Fibroblast of lung (primary cell): ENCODE measurements at places on chromosomes 7 and 10. TPM values are rescaled to one million over a fixed set of nuclear protein-coding genes. Genes with fewer than 3 reads are reported as not detected.

The FKBP6 gene
- total RNA-seq, result not detected in 2 replicates

The TYW1B gene
- 2.6 and 6.1 TPM in 2 replicates for total RNA-seq

The SPDYE11 gene
- not detected in 2 replicates for total RNA-seq

The C10orf67 gene
- total RNA-seq, result under 0.01 TPM in 2 replicates

The SPDYE2B gene
- total RNA-seq, result not detected in 2 replicates

The MACROH2A2 gene
- 9.2 and 12.1 TPM in 2 replicates for total RNA-seq

The MSMB gene
- total RNA-seq, result not detected in 2 replicates

The FAM237B gene
- under 0.01 TPM in 1 of 2 replicates, not detected in the other for total RNA-seq

The PYROXD2 gene
- 12.8 and 16.0 TPM in 2 replicates for total RNA-seq

The ARMS2 gene
- total RNA-seq, result not detected in 2 replicates

DNA sequence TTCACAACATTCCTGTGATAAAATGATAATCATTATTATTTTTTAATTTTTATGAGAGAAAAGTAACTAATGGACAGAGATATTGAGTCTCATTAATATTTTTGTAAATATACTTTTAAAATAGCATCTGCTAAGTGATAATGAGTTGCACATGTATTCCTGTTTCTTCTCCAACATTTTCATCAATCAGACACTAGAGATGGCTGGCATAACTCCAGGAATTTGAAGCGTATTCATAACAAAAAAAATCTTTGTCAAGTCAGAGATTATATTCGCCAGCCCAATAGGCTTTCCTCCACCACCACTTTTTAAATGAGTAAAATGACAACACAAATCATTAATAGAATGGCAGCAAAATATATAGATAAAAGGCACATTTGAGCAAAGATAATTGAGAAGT, 524.0 kb upstream of the KCND2 start:
- H3K36me3 ChIP-seq, result no peaks in the 10 kb centered on the region
- no peak overlapping the region for H3K27ac ChIP-seq
- no peaks in the 10 kb centered on the region for H3K4me1 ChIP-seq
- H3K27me3 ChIP-seq, result no peaks in the 10 kb centered on the region

GRCh38 chr7:49564379-49564714, 209.1 kb upstream of the VWC2 start:
- H3K36me3 ChIP-seq, result no peaks in the 10 kb centered on the region
- no peaks in the 10 kb centered on the region for H3K4me1 ChIP-seq
- no peak overlapping the region for H3K27ac ChIP-seq
- no peaks in the 10 kb centered on the region for H3K27me3 ChIP-seq
- DNase-seq, result no peak

- DNase-seq, result no peak
- H3K27ac ChIP-seq, result no peak overlapping the region
- H3K4me3 ChIP-seq, result no peak overlapping the region
- H3K27me3 ChIP-seq, result no peaks in the 10 kb centered on the region
- H3K4me1 ChIP-seq, result no peaks in the 10 kb centered on the region
These were observed 27.8 kb downstream of the ENTPD1 start for GRCh38 chr10:95783741-95784140.

DNA sequence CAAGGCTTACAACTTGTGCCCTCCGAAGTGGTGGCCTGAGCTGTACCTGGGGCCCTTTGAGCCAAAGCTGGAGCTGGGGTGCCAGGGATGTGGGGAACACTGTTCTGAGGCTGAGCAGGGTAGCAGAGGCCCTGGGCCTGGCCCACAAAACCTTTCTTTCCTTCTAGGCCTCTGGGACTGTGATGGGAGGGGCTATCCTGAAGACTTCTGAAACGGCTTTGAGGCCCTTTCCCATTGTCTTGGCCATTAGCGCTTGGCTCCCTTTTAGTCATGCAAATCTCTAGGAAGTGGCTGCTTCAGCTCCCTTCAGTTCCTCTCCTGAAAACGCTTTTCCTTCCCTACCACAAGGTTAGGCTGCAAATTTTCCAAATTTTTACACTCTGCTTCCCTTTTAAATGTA, 16.8 kb upstream of the CRYGN start:
- DNase-seq, result no peak
- peaks cover 11% of the 10 kb centered on the region for H3K4me1 ChIP-seq
- H3K4me3 ChIP-seq, result no peak overlapping the region
- H3K27ac ChIP-seq, result no peak overlapping the region

DNA sequence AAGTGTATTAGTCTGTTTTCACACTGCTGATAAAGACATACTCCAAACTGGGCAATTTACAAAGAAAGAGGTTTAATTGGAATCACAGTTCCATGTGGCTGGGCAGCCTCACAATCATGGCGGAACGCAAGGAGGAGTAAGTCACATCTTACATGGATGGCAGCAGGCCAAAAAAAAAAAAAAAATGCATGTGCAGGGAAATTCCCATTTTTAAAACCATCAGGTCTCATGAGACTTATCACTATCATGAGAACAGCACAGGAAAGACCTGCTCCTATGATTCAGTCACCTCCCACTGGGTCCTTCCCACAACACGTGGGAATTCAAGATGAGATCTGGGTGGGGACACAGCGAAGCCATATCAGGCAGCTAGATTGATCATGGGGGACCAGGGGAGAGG, 136.8 kb downstream of the EXOC4 start:
- H3K27ac ChIP-seq, result no peak overlapping the region
- H3K36me3 ChIP-seq, result no peaks in the 10 kb centered on the region
- H3K4me3 ChIP-seq, result no peak overlapping the region
- H3K27me3 ChIP-seq, result no peaks in the 10 kb centered on the region
- DNase-seq, result no peak

DNA sequence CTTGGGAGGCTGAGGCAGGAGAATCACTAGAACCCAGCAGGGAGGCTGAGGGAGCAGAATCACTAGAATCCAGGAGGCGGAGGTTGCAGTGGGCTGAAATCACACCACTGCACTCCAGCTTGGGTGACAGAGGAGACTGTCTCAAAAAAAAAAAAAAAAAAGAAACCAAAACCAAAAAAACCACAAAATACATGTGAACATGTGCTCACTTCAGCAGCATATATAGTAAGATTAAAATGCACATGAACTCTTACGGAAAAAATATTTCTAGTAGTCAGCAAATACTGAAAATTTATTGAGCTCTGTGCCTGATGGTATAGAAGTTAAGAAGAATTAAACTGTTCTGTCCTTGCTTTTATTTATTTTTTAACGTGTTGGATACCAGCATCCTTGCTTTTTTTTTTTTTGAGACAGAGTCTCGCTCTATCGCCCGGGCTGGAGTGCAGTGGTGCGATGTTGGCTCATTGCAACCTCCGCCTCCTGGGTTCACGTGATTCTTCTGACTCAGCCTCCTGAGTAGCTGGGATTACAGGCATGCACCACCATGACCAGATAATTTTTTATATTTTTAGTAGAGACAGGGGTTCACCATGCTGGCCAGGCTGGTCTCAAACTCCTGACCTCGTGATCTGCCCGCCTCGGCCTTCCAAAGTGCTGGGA, 9.6 kb upstream of the ZNF487 start:
- H3K27me3 ChIP-seq, result no peaks in the 10 kb centered on the region
- H3K27ac ChIP-seq, result no peak overlapping the region
- no peaks in the 10 kb centered on the region for H3K4me1 ChIP-seq
- no peak for DNase-seq
- no peaks in the 10 kb centered on the region for H3K36me3 ChIP-seq
- H3K4me3 ChIP-seq, result no peak overlapping the region

DNA sequence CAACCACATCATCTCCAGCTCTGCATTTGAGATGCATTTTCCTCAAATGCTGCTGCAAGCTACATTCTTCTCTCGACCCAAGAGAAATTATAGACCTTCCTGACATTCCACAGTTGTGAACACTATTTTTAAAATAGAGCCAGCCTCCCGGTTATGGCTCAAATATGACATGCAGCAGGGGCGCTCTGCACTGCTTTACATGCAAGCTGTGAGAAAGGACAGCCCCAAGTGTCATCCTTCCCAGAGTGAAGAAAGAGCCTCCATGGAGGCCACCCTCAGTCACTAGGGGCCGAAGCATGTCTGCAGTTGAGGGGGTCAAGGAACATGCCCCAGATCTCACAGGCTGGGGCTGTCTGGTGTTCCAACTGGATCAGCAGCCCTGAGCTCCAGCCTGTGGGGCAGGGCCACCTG, 63.9 kb upstream of the CHST15 start:
- no peak overlapping the region for H3K27ac ChIP-seq
- DNase-seq, result no peak
- peaks cover 11% of the 10 kb centered on the region for H3K4me1 ChIP-seq
- H3K4me3 ChIP-seq, result no peak overlapping the region
- no peaks in the 10 kb centered on the region for H3K36me3 ChIP-seq

GRCh38 chr7:34758111-34758601, 100.1 kb downstream of the NPSR1 start:
- no peaks in the 10 kb centered on the region for H3K27me3 ChIP-seq
- no peaks in the 10 kb centered on the region for H3K4me1 ChIP-seq
- no peaks in the 10 kb centered on the region for H3K36me3 ChIP-seq
- no peak overlapping the region for H3K27ac ChIP-seq
- no peak for DNase-seq

- no peak overlapping the region for H3K4me3 ChIP-seq
- peaks cover 2% of the 10 kb centered on the region for H3K36me3 ChIP-seq
These were observed 22.4 kb downstream of the PHTF2 start for GRCh38 chr7:77820967-77821366.

DNA sequence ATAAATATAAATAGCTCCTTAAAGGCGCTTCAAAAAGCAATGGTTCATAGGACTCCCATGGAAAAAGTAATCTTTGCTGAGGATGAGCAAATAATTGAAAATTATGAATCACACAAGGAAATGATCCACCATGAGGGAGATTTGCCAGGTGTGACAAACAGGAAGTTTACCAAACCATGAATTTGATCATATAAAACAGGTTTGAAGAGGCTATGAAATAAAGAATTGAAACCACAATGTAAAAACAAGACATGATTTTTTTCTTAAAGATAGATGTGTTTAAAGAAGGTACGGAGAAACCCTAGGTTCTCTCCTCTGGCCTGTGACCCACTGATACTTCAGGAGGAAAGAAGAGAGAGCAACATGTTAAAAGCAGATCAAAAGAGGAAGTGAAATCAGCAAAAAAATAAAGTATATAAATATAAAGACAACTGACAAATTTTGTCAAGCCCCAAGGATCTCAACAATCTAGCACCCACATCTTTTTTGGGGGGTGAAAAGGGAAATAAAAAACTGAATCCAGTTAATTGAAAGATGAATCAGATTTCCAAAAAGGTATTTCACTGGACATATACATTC, 111.3 kb upstream of the ASAH2 start:
- H3K27me3 ChIP-seq, result no peaks in the 10 kb centered on the region
- H3K27ac ChIP-seq, result no peak overlapping the region
- H3K4me3 ChIP-seq, result no peak overlapping the region
- H3K4me1 ChIP-seq, result peaks cover 5% of the 10 kb centered on the region
- no peaks in the 10 kb centered on the region for H3K36me3 ChIP-seq
- no peak for DNase-seq

- H3K27ac ChIP-seq, result no peak overlapping the region
- no peaks in the 10 kb centered on the region for H3K36me3 ChIP-seq
- DNase-seq, result no peak
- H3K4me1 ChIP-seq, result no peaks in the 10 kb centered on the region
These were observed 88.4 kb downstream of the CARD11 start for GRCh38 chr7:2955269-2955668.

DNA sequence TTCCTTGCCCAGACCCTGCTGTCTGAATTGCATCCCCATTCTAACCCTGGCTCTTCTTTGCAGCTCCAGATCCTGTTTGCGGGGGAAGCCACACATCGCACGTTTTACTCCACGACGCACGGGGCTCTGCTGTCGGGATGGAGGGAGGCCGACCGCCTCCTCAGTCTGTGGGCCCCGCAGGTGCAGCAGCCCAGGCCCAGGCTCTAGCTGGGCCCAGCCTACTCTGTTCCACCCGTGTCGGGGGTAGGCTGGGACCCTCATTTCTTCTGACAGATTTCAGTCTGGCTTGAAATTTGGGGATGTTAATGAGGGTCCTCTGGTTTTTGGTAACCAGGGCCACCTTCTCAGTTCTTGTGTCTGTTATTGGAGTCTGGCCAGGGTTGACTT, 2.7 kb upstream of the MTG1 start:
- no peak for DNase-seq
- H3K27ac ChIP-seq, result no peak overlapping the region
- H3K27me3 ChIP-seq, result no peaks in the 10 kb centered on the region
- H3K36me3 ChIP-seq, result peaks cover 2% of the 10 kb centered on the region
- H3K4me3 ChIP-seq, result no peak overlapping the region
- H3K4me1 ChIP-seq, result no peaks in the 10 kb centered on the region

GRCh38 chr7:98802088-98802780, 67.6 kb downstream of the TMEM130 start:
- no peaks in the 10 kb centered on the region for H3K36me3 ChIP-seq
- H3K27ac ChIP-seq, result no peak overlapping the region
- no peaks in the 10 kb centered on the region for H3K27me3 ChIP-seq
- peak; percentile 88 for DNase-seq
- no peaks in the 10 kb centered on the region for H3K4me1 ChIP-seq

DNA sequence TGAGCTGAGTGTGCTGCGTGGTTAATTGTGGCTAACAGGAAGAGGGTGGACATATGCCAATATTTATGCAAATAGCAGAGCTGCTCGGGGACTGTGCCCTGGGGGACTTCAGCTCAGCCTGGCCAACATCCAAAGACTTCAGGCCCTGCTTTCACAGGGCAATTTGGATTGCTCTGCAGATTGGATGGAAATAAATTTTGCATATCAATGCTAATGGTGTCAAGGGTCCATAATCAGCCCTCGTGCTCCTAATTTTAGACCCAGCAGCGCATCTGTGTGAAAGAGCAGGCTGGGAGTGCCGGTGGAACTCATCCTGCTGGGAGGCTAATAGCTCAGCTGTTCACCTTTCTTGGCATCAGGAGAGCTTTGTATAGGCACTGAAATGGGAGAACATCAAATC, 270.1 kb downstream of the TCERG1L start:
- H3K27ac ChIP-seq, result no peak overlapping the region
- no peak for DNase-seq
- no peak overlapping the region for H3K4me3 ChIP-seq
- H3K36me3 ChIP-seq, result no peaks in the 10 kb centered on the region

DNA sequence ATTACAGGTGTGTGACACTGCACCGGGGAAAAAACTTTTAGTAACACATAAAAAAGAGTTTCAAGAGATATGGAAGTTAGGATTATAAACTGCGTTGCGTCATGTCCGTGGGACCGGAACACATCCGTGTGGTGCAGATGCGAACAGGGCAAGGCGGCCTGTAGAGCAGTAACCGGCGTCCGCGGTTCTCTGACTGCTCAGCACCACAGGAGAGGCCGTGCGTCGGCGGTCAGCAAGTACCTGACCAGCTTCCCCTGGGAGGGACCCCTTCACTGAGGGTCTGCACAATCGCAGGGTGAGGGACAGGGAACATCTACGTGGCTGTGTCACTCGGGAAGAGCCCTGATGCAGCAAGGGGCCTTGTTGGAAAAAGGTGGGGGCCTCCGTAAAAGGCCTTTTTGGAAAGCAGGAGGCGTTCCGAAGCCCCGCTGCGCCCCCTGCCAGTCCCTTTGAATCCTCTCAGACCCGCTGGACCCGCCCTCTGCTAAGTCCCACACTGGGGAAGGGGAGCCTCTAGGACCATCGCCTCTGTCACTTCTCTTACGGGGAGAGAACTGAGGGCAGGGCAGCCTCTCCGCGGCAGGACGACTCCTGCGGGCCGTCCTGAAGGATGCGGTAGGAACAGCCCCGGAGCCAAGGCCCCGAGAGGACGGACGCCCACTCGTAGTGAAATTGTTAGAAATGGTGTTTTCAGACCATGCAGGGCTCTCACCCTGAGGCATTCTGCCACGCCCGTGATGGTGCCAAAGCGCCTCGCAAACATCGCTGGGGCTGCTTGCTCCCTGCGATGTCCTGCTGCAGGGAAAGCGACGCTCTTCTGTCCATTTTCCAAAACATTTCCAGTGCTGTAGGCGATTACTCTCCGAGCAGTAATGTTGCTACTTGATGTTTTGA, 771.6 kb upstream of the COBL start:
- no peak overlapping the region for H3K27ac ChIP-seq
- no peak overlapping the region for H3K4me3 ChIP-seq
- no peak for DNase-seq
- no peaks in the 10 kb centered on the region for H3K4me1 ChIP-seq

- no peak overlapping the region for H3K4me3 ChIP-seq
- peaks cover 16% of the 10 kb centered on the region for H3K4me1 ChIP-seq
- H3K36me3 ChIP-seq, result no peaks in the 10 kb centered on the region
- no peaks in the 10 kb centered on the region for H3K27me3 ChIP-seq
These were observed 14.4 kb downstream of the SGPL1 start for GRCh38 chr10:70830164-70830563.
